ENCODE measurements at places on chromosomes 13 and 19. TPM values are rescaled to one million over a fixed set of nuclear protein-coding genes. Genes with fewer than 3 reads are reported as not detected.

HS6ST3 gene
- polyA plus RNA-seq, result 2.7 TPM

- DNase-seq, result no peak
Measured at GRCh38 chr13:38905861-38906260, 84.8 kb downstream of the STOML3 start.

- DNase-seq, result no peak
Measured at GRCh38 chr13:29693275-29693945, 97.9 kb upstream of the SLC7A1 start.

GRCh38 chr13:94703271-94703670 lies 9.1 kb downstream of the SOX21 start:
- DNase-seq, result no peak

OR7E24 gene
- polyA plus RNA-seq, result not detected

RASAL3 gene
- polyA plus RNA-seq, result 1.6 TPM

PSG5 gene
- polyA plus RNA-seq, result 0.34 TPM

CSNK1G2 gene
- polyA plus RNA-seq, result 79.6 TPM

NALCN gene
- 1.4 TPM for polyA plus RNA-seq

- DNase-seq, result no peak
Measured at GRCh38 chr19:18644196-18645034, 7.6 kb downstream of the KLHL26 start.

DNA sequence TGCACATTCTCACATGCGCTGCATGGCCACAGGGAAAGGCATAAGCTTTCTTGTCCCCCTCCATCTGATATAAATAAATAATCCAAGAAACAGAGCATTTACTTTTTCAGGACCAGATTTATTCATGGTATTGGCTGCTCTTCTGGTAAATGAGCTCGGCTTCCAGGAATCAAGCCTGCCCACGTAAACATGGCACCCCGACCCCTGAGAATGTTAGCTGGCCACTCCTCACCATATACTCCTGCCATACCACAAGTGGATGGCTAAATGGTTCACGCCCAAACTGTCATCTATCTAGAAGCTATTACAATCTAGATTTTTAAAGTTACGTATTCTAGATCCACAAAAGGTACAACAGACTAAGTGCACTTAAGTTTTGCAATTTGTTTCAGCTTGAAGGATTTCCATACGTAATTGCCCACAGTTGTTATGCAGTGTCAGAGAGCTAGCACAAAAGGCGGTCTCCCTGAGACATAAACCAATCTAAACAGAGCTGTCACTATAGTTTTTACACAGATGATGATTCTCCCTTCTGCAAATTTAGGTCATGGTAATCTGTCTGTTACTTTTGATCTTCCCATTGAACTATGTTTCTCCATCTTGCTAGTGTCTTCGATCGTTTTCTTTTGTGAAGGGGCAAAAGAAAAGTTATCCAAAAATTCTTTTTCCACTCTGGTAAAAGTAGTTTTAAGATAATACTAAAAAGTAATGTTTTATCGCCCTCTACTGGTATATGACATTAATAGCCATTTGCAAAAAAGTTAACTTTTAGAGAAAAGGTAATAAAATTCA lies 16.2 kb upstream of the FOXO1 start:
- DNase-seq, result no peak

SLC6A16 gene
- polyA plus RNA-seq, result 6.5 TPM

- no peak for DNase-seq
Measured at GRCh38 chr13:111186305-111186935, 71.3 kb downstream of the ARHGEF7 start.
